ENCODE measurements at places on chromosomes 3 and 15.

- no peak for DNase-seq
Measured at GRCh38 chr15:25450163-25450562, 11.3 kb upstream of the UBE3A start.

- no peak for DNase-seq
Measured at GRCh38 chr3:10968401-10968800, 24.1 kb upstream of the SLC6A1 start.

GRCh38 chr3:18308096-18308650, 117.0 kb downstream of the SATB1 start:
- no peak for DNase-seq

- no peak for DNase-seq
Measured at GRCh38 chr15:101406526-101407195, 82.8 kb downstream of the PCSK6 start.

GRCh38 chr3:105140899-105141367, 225.8 kb upstream of the ALCAM start:
- DNase-seq, result no peak

DNA sequence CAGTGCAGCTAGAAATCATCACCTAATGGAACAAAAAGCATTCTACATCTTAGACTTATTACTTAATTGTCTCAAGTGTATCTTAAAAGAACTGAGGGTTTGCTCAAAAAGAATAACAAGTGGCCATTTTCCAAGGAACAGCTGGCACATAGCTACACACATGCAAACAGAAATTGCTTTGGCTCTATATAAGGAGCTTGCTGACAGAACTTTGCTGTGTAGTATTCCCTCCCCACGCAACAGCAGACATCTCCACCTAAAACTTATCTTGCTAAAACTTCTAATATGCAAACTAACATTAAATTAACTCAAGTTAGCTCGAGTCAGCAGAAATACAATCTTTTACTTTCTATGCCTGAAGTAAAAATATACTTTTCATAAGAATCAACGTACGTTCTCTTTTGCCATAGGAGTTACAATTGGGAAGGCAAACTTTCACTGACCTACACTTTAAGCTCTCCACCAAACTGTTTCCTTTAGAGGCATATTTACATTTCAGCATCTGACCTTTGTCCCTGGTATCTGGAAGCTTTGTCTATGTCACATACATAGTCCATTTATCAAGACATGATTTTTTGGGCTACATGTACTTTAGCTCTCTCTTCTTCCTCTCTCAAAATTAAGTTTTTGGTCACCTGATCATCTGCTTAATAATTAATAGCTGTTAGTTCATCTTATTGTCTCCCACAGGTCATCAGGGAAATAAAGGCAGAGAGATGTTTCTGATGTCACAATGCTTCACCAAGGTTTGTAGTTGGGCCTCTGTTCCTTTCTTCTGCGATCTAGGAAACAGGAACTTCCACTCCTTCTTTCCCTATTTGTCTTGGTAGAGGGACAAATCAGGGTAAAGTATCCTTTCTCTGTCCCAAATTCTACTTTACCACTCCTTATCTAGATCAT, 163.4 kb upstream of the AGTR1 start:
- no peak for DNase-seq

DNA sequence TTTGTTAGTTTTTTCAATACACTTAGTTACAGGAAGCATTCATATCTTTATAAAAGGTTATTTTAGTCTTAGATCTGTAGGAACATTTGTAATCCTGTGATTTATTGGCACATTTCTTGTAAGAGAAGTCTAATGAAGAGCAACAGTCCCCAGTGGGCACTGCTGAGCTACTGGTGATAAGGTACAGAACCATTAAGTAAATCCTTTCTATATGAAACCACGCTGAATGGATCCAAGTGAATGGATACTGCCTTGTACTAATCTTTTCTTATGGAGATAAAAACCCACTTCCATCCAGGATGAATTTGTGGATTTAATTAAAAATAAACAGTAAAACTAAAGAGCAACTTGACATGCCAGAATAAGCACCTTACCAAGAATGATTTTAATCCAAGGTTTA, 64.0 kb downstream of the SHQ1 start:
- no peak for DNase-seq

GRCh38 chr15:40706121-40706520, 11.1 kb downstream of the RAD51 start:
- DNase-seq, result no peak

DNA sequence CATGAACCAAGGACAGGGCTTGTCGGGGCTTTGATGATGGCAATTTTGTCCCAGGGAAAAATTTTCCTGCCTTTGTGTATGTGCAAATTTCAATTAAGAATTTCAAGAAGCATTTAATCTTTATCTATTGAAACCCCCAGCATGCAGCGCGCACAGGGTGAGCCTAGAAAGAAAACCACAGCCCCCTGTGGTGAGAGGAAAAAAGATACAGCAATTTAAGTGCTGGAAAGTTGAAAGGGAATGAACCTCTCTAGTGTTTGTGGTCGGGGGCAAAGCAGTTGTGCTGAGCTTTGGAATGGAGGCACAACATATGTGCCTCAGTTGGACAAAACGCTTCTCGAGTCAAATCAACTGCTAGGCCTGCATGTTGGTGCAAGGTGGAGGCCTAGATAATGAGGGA, 111.8 kb upstream of the C15orf61 start:
- no peak for DNase-seq

DNA sequence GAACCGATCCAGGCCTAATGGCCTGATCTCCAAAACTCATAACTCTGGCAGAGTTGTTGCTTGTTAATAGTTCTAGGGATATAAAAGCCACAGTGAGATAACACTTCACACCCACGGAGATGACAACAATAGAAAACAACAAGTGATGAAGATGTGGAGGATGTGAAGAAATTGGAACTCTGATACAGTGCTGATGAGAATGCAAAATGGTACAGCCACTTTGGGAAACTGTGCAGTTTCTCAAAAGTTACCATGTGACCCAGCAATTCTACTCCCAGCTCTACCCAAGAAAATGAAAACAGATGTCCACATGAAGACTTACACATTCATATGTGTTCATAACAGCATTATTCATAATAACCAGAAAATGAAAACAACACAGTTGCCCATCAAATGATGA, 3.8 kb downstream of the CMTM7 start:
- DNase-seq, result no peak

DNA sequence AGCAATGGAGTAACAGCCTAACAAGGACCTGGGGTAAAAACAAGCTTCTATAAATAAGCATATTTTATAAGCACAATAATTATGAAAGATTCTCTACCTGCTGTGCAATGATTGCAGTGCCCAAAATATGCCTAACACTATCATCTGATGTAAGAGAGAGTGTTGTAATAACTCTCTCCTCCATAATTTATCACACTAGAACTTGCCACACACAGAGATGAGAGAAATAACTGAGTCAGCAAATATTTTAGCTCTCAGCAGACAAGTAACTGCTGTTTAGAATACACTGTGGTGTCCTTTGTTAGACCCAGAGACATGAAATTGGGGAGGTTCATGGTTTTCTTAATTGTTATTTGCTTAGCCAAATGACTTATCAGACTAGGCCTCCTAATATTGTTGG, 105.3 kb upstream of the ACP3 start:
- no peak for DNase-seq

GRCh38 chr15:100090411-100090810, 251.4 kb downstream of the ADAMTS17 start:
- no peak for DNase-seq

DNA sequence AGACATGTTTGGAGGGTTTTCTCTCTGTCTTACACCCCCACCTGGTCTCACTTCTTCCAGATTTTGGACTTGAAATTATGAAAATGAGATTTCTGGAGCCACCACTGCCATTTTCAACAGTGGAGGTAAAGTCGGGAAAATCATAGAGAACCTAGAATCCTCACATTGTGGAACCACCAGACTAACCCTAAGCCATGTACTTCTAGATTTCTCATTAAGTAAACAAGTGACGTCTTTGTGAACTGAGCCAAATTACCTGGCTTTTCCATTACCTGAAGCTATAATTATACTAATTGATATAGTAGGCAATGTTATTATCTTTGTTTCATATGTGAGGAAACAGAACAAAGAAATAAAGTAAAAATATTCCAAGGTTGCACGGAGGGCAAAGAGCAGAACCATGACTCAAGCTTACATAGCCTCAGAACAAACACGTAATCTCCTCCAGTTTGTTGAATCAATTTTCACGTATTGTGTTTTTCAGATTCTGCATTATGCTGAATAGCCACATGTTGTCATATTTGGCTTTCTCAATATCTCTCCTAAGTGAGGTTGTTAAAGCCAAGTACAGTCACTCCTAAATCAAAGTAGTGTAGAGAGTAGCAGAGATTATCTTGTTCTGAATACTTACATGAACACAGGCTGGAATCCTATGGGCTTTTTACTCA, 101.3 kb upstream of the CMC1 start:
- no peak for DNase-seq

GRCh38 chr3:189822726-189823125, 191.5 kb downstream of the TP63 start:
- DNase-seq, result no peak

GRCh38 chr3:129059311-129059958, 1.1 kb upstream of the GP9 start:
- no peak for DNase-seq

GRCh38 chr15:63458026-63458425, 46.4 kb upstream of the USP3 start:
- DNase-seq, result no peak

DNA sequence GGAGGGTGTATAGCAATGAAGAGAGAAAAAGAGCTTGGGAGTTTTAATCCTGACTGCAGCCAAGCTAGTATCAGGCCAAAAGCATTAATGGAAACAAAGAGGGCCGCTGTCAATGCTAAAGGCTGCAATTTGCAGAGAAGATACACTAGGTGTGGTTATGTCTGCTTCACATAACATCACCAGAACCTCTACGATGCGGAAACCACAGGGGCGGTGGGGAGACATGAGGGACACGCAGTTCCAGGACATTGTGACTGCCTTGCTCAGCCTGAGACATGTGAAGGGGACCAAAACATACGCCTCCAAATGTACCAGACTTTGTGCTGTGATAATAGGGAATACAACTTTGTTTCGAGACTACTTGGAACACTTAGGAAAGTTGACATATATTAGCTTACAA, 88.4 kb downstream of the APBA2 start:
- DNase-seq, result no peak

GRCh38 chr3:17678116-17678741, 64.2 kb downstream of the TBC1D5 start:
- peak; percentile 1 for DNase-seq

DNA sequence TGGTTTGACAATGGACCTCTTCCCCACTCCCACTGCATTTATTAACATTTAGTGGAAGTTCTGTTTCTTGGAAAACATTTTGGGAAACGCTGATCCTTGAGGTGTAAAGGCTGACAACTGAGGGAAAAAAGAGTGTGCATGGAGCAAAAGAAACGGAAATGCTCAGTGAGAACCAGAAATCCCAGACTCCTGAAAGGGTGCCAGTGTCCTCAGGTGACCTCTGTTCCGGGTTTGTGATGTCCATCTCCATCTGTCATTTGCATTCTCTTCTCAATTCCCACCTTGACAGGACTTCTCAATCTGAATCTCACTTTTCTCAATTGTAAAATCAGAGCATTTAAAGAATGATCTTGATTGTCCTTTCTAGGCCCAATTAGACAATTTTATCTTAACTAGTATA, 71.1 kb upstream of the FAM3D start:
- DNase-seq, result no peak
